CD8-positive, alpha-beta T cell (primary cell): ENCODE measurements at places on chromosomes 6 and 20.

DNA sequence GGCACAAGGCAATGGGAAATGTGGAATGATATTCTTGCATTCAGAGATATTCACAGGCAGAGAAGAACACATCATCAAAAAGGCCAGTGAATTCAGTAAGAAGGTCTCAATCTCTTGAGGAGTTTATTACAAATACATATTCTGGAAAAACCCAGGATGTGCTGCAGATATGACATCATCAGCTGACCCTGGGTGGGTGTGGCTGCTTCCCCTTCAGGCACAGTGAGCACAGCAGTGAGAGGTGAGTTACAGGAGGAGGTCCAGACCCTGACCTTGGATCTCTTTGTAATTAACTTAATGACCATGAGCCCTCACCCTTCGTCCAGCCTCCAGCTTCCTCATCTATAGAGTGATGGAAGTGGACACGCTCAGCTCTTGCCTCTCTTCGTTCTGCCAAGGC is 147.5 kb upstream of the SYNDIG1 start:
- DNase-seq, result no peak

- no peak for DNase-seq
These were observed 104.0 kb upstream of the CARMIL1 start for GRCh38 chr6:25175196-25175595.

DNA sequence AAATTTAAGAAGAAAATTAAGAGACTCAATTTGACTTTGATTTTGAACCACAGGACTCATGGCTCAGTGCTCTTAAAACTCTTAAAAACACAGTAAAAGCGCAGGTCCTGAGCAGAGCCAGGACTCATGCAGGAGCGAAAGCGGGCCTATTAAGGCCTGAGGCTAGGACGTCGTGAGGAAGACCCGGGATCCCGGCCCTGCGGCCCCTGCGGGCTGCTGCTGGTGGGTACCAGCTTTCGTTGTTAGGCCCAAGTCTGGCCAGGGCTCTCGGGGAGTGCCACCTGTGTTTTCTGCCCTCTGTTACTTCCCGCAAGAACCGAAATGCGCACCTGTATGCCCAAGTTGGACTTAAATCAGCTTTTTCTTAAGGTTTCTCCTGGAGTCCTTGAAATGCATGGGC is 3.4 kb upstream of the PAX1 start:
- no peak for DNase-seq

- DNase-seq, result no peak
These were observed at the start of gene ZFP57 for GRCh38 chr6:29680904-29681303. TSS of gene ZFP57 (minus strand) at chr6:29681152. CDS start at chr6:29677003, 4,149 bp downstream.

GRCh38 chr20:63319164-63320040 is 26.4 kb downstream of the COL20A1 start:
- DNase-seq, result no peak

DNA sequence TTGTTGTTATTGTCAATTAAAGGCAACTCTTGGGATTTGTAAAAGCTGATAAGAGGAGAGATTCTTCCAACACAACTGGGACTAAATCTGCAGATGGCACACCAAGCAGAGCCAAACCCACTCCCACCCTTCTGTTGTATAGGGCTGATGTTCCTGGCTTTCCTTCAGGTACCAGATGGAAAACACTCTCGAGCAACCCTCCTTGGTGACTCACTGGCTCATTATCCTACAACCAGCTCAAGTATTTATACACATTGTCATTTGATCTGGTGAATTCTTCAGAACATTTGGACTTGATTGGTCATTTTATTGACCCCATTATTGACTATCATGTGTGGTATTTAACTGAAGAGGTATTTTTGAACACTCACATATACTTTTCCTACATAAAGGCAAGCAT is 190.3 kb upstream of the PCSK2 start:
- no peak for DNase-seq

- no peak for DNase-seq
These were observed 74.7 kb upstream of the CITED2 start for GRCh38 chr6:139448998-139449610.

GRCh38 chr6:14426281-14426680 is 308.7 kb downstream of the CD83 start:
- DNase-seq, result no peak

- DNase-seq, result no peak
These were observed 199.2 kb upstream of the PMEPA1 start for GRCh38 chr20:57908704-57909630.

GRCh38 chr6:41278699-41279405 is 7.6 kb downstream of the TREM1 start:
- peak; percentile 46 for DNase-seq

GRCh38 chr20:24915440-24915839 is 33.6 kb upstream of the CST7 start:
- no peak for DNase-seq

DNA sequence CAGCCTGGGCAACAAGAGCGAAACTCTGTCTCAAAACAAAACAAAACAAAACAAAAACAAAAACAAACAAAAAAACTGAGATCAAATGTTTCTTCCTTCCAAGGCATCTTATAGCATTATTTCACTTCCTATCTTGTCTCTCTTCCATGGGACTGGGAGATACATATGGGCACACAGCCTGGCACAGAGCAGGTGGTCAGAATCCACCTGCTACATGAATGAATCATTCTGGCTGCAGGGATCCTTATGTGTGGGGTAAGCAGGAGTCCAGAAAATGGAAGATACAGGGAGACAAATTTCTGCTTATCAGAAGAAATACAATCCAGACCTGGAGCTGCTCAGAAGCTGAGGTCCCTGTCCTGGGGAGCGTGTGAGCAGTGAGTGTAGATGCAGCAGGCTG is 18.2 kb upstream of the CCM2L start:
- DNase-seq, result no peak

- no peak for DNase-seq
These were observed 579.5 kb downstream of the TFAP2B start for GRCh38 chr6:51398064-51398705.

- DNase-seq, result peak; percentile 79
These were observed 223.3 kb downstream of the TMEM242 start for GRCh38 chr6:157099912-157100593.

DNA sequence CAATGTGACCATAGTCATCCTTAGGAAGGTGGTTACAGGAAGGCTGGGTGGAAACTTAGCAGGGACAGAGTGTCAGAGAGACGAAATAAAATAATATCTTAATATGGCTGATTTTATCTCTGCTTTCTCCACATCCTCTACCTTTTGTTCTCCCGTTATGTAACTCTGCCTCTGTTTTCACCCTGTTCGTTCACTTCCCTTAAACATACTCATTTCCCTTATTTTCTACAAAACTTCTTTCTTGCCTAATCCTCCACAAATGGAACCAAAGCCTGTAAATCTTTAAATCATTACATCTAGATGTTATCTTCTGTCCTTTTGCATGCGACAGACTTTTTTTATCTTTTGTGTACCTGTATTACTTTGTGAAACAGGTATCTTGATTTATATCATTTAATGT is 23.3 kb upstream of the CRIP3 start:
- DNase-seq, result no peak

- DNase-seq, result no peak
These were observed 442.4 kb upstream of the SOX4 start for GRCh38 chr6:21151119-21151518.

GRCh38 chr6:52725143-52725534 is 38.1 kb downstream of the GSTA2 start:
- DNase-seq, result no peak

- no peak for DNase-seq
These were observed 28.5 kb upstream of the UBE2J1 start for GRCh38 chr6:89381031-89381430.

GRCh38 chr20:50099565-50099991 is 13.4 kb downstream of the UBE2V1 start:
- DNase-seq, result no peak

DNA sequence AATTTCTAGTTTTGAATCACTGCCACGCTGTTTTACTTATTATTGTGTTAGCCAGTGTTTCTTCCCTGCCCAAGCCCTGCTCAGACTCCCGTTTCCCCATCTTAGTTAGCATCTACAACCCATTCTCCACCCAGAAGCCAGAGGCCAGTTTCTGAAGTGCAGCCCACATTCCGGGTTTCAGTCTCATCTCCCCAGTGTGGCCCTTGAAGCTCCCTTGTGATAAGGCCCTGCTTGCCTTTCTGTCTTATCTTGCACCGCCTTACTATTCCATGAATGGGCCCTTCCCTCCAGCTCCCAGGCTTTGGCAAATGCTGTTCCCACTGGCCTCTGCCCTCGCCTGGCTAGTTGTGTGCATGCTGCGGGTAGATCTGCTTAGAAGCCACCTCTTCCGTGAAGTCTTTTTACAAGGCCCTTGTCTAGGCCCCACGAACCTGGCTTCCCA is 41.1 kb downstream of the TOX2 start:
- DNase-seq, result no peak

GRCh38 chr20:60559462-60559861 is 601.2 kb downstream of the CDH26 start:
- DNase-seq, result no peak

- DNase-seq, result no peak
These were observed 14.6 kb upstream of the FAXC start for GRCh38 chr6:99364026-99364425.

GRCh38 chr20:56542489-56543030 is 9.5 kb downstream of the FAM209B start:
- no peak for DNase-seq

DNA sequence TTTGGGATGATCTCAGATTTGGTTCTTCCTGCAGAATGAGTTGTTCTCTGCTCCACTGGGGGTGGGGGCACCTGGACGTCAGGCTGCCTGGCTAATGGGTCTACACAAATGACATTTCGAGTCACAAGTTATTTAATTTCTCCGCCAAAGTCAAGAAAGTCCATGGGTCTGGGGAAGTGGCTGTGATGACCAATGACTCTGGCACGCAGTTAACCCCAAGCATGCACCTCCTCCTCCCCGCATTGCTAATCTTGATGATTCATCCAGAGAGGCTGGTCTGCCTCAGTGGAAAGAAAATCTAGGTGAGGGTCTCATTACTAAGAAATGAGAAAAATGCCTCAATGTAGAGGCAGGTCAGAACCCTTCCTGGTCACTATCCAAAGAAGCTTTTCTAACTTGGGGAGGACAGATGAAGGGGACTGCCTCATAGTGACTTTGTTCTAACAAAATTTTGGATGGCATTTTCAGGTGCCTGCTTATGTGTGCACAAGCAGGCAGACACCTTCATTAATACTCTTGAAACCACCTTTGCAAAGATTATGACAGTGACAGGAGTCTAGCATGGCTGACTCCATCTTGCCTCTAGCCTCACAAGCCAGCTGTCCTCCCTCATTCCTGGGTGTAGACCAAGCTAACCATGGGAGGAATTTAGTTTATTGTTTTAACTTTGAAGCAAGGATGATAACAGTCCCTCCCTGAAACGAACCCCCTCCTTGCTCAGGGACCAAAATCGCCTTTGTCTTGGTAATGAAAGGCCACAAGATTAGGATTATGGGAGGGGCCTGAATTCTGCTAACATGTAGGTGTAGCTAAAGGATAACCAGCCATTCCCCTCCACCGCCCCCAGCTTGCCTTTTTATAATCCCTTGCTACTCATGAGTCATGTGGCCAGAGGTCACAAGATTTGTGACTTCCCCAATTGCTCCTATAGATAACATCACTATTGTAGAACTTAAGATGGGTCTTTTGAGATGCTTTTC is 98.6 kb upstream of the MRPS10 start:
- no peak for DNase-seq

GRCh38 chr20:4174909-4175308 is 159.6 kb upstream of the RNF24 start:
- no peak for DNase-seq

- no peak for DNase-seq
These were observed 255.9 kb downstream of the FOXC1 start for GRCh38 chr6:1865585-1865984.
